ENCODE measurements at places on chromosomes 11 and 22. TPM values are rescaled to one million over a fixed set of nuclear protein-coding genes. Genes with fewer than 3 reads are reported as not detected.

- no peaks in the 10 kb centered on the region for H3K36me3 ChIP-seq
- no peak for DNase-seq
- no peaks in the 10 kb centered on the region for H3K4me1 ChIP-seq
- no peak overlapping the region for H3K27ac ChIP-seq
- H3K27me3 ChIP-seq, result no peaks in the 10 kb centered on the region
Observed at GRCh38 chr11:101008961-101009689, 120.5 kb downstream of the PGR start.

DNA sequence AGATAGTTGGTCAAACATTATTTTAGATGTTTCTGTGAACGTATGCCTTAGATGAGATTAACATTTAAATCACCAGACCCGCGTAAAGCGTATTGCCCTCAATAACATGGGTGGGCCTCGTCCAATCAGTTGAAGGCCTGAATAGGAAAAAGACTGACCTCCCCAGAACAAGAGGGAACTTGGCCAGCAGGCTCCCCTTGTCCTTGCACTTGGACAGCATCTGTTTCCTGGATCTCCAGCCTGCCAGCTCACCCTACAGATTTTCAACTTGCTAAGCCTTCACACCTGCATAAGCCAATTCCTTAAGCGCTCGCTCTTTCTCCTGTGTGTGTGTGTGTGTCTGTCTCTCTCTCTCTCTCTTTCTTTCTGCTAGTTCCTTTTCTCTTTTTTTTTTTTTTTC is 8.2 kb downstream of the TOM1 start:
- no peak overlapping the region for H3K27ac ChIP-seq
- H3K27me3 ChIP-seq, result no peaks in the 10 kb centered on the region
- peaks cover 4% of the 10 kb centered on the region for H3K4me1 ChIP-seq
- no peaks in the 10 kb centered on the region for H3K36me3 ChIP-seq

Gene TMEM151A
- 5.0 TPM for total RNA-seq

Gene RAPSN
- not detected for total RNA-seq

DNA sequence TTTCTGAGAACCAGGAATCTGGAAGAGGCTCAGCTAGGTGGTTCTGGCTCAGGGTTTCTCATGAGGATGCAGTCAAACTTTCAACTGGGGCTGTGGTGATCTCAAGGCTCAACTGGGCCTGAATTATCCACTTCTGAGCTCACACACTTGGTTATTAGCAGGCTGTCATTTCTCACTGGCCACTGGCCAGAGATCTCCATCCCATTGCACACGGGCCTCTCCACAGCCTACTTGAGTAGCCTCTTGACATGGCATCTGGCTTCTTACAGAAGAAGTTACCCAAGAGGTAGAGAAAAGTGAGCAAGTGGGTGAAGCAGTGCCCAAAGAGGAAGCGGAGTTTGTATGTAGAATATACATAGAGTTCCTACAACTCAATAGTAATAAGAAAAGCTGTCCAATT is 16.0 kb downstream of the CALCA start:
- DNase-seq, result no peak
- H3K36me3 ChIP-seq, result no peaks in the 10 kb centered on the region
- H3K4me1 ChIP-seq, result no peaks in the 10 kb centered on the region
- H3K27ac ChIP-seq, result no peak overlapping the region

GRCh38 chr11:73147771-73148681 is 5.9 kb upstream of the FCHSD2 start:
- no peak overlapping the region for H3K27ac ChIP-seq
- no peaks in the 10 kb centered on the region for H3K27me3 ChIP-seq
- H3K36me3 ChIP-seq, result no peaks in the 10 kb centered on the region

All from GM23338 (cell line).